Caco-2 (cell line): ENCODE measurements at places on chromosomes 4 and X. TPM values are rescaled to one million over a fixed set of nuclear protein-coding genes. Genes with fewer than 3 reads are reported as not detected.

GRCh38 chr4:3344596-3344995 is 51.8 kb downstream of the RGS12 start:
- DNase-seq, result no peak

- no peak for DNase-seq
Measured at GRCh38 chr4:43781125-43781524, 667.5 kb downstream of the KCTD8 start.

DNA sequence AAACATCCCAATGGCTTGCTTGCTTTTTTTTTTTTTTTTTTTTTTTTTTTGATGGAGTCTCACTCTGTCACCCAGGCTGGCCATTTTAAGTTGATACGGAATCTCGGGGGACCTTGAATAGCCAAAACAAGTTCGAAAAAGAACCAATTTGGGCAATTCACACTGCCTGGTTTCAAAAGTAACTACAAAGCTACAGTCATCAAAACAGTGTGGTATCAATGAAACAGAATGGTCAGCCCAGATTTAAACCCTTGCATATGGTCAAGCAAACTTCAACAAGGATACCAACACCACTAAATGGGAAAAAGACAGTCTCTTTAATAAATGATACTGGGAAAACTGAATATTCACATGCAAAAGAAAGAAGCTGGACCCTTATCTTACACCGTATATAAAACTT is 41.8 kb downstream of the BRCC3 start:
- no peak for DNase-seq

DNA sequence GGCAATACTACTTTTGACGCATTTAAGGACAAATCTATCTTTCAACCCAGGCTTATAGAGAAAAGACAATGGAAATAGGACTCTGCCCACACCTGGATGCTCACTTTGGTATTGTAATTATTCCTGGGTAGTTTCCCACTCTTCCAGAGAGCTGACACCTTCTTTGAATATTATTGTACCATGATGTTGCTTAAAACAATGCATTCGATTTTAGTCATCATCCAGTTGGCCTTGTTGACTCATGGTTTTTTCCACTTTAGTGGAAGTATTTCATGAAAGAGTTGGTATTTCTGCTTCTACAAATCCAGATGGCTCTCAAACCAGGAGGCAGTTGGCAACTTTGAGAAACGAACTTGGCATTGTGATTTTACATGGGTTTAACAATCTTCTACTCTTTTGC is 124.2 kb downstream of the ENOX2 start:
- DNase-seq, result no peak

DNA sequence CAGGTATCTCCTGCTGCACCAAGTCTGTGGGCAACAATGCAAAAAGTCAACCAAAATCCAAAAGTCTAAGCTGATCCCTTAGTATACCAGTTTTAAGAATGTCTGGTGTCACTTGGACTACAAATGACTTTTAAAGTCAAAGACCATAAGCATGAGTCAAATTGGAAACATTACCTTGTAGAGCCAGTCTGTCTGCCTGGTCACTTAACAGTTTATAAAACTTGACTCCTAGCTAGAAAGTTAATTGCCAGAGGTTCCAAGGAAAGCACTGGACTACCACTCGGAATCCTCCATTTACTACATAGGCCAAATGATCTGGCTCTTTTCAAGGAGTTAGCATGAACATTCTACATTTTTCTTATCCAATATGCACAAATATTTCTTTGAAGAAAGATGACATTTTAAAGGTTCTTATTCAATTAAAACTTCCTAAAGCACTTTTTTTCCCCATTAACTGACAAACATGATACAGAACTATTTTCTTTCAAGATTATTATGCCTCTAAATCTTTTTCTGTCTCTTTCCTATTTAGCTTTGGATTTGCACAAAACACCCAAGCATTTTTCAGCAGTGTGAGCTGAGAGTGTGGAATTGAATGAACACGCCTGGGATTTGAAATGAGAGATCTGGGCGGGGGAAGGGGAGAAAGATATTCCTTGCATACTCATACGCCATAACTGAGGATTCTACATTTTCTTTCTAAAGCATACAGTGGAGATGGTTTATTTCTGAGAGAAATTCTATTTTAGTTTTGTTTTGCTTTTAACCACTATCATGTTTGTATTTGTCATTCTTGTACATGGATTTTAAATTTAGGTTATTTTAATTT is 188.4 kb downstream of the SHROOM3 start:
- DNase-seq, result no peak

GRCh38 chrX:49059201-49059600 is 402 bp downstream of the CCDC120 start:
- no peak for DNase-seq

DNA sequence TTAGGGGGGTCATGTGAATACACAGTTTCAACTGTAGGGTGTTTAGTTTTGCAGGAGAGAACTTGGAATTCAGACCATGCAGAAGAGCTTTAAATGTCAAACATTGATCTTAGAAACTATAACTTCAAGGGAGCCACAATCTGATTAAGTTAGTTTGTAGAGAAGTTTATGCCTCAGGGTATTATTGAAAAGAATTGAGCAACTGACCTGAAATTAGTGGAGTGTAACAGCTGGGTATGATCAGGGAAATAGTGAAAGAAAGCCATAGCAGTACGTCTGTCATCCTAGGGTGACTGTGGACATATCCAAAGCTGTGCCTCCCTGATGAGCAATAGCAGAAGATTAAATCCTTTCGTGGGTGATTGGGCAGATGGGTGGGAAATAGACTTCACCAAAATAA is 63.8 kb downstream of the FAM47B start:
- DNase-seq, result no peak

DNA sequence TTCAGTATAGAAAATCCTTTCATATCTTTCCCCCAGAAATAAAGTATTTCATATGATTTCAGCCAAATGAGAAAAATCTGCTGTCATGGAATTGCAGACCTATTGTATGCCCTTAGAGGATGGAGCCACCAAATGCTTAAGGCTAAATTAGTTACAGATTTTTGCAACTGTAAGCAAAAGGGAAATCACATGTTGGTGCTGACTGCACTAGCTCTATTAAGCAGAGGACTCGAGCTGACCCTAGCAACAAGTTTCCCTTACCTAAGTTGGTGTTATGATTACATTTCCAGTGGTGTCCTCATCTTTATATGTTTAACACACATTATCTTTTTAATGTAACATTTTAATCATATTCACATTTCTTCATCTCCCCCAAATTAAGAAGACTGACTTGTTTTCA is 58.3 kb upstream of the DOCK11 start:
- no peak for DNase-seq

GRCh38 chr4:152630324-152630723 is 49.5 kb downstream of the TMEM154 start:
- DNase-seq, result no peak

- DNase-seq, result no peak
Measured at GRCh38 chrX:140163371-140164159, 198.2 kb upstream of the CXorf66 start.

Gene TMEM31
- not detected in 2 replicates for total RNA-seq

Gene AVPR2
- total RNA-seq, result not detected in 2 replicates

Gene ADD1
- 222 and 242 TPM in 2 replicates for total RNA-seq
